Keratinocyte (primary cell): ENCODE measurements at places on chromosomes 4 and X. TPM values are rescaled to one million over a fixed set of nuclear protein-coding genes. Genes with fewer than 3 reads are reported as not detected.

DNA sequence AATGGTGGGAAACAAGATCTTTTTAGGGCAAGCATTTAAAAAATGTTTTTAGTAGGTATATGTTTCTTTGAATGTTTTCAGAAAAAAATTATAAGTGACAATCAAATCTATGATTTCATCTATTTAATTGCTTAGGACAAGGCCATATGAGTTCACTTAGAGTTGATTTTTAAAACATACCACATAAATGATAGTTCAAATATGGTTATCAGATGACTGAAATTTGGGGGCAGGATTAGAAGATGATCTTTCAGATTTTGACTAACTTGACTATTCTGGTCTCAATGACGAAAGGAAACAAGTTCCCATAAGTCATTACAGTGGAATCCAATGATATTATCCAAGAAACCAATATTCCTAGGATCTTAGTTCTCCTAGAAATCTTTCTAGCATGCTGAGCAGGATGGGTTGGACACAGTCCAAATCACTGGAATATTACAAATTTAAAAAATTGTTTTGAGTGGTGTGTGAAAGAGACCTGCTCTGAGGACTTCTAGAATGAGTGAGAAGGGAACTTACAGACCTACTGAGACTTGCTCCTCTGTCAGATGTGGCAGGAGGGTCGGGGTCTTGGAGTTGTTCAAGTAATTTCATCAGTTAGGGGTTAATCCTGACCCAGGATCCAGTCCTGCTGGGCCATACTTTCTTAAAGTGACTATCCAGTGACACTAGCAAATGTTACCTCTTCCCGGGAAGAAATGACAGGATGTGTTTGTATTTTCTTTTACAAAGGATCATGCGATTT is 20.0 kb downstream of the RHOH start:
- H3K4me1 ChIP-seq, result peaks cover 7% of the 10 kb centered on the region
- no peak overlapping the region for H3K27ac ChIP-seq
- no peak overlapping the region for H3K4me3 ChIP-seq
- no peak for DNase-seq
- H3K27me3 ChIP-seq, result no peaks in the 10 kb centered on the region

GRCh38 chr4:106690487-106690886 is 321.9 kb upstream of the GIMD1 start:
- no peaks in the 10 kb centered on the region for H3K36me3 ChIP-seq
- no peak overlapping the region for H3K4me3 ChIP-seq
- DNase-seq, result peak; percentile 15
- H3K27me3 ChIP-seq, result no peaks in the 10 kb centered on the region
- H3K27ac ChIP-seq, result no peak overlapping the region

DNA sequence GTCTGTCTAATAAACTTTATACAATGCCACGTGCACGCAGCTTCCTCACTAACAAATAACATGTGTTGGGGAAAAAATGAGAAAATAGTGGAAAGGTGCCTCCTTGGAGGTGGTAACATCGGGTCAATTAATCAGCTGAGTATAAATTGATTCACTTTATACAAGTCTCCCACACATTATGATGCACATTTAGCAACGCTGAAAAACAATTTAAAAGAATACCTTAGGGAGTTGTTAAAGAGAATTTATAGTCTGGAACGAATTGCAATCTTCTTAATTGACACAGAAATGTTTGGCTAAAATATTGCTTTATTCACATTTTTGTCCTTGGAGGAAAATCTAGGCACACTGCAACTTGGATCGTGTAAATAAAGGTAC is 84.2 kb downstream of the HPRT1 start:
- DNase-seq, result no peak
- H3K27me3 ChIP-seq, result no peaks in the 10 kb centered on the region
- H3K36me3 ChIP-seq, result no peaks in the 10 kb centered on the region
- H3K4me3 ChIP-seq, result no peak overlapping the region
- H3K27ac ChIP-seq, result no peak overlapping the region

Gene CCSER1
- polyA plus RNA-seq, result 1.2 to 1.4 TPM (median 1.2 TPM) in 3 replicates

GRCh38 chrX:76064825-76065224 is 108.0 kb upstream of the PBDC1 start:
- no peaks in the 10 kb centered on the region for H3K4me1 ChIP-seq
- H3K27me3 ChIP-seq, result no peaks in the 10 kb centered on the region
- H3K36me3 ChIP-seq, result no peaks in the 10 kb centered on the region
- no peak overlapping the region for H3K27ac ChIP-seq
- no peak for DNase-seq

Gene GPC3
- polyA plus RNA-seq, result 0.03 to 0.08 TPM in 2 of 3 replicates, not detected in the other

DNA sequence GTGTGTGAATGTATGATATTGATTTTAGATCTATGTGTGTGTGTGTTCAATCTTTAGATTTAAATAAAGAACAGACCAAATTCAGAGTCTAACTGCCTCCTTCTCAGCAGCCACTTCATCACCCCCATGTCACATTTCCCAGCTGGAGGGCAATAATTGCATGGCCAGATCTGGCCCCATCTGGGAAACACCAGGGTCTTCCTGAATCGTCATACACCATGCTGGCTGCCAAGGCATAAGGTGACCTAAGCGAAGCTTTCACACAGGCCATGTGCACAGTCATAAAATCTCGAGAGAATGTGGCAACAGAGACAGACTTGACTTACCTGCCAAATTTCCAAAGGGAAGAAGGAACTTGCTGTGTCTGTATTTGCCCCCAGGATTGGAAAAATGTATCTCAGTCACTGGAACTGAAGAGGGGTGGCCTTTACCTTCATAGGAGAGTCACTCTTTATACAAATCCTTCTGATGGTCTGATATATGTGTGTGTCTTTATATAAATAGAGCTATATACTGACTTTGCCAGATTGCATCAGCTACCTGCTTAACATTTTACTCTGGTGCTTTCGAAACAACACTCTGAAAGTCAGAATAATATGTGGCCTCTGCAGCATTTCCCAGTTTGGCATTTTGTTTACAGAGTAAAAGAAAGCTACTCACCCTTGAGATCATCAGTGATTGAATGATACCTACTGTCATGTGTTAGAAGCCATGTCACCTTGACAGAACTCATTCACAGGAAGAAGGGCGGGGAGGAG is at the start of gene PLAC1:
Gene PLAC1 (minus strand): TSS at position 470 of the 758 bp plus-strand sequence. CDS start 91,789 bp downstream, outside the sequence.
- DNase-seq, result no peak
- H3K27me3 ChIP-seq, result no peaks in the 10 kb centered on the region
- peaks cover 2% of the 10 kb centered on the region for H3K4me1 ChIP-seq
- no peak within 1 kb of the TSS for H3K27ac ChIP-seq

DNA sequence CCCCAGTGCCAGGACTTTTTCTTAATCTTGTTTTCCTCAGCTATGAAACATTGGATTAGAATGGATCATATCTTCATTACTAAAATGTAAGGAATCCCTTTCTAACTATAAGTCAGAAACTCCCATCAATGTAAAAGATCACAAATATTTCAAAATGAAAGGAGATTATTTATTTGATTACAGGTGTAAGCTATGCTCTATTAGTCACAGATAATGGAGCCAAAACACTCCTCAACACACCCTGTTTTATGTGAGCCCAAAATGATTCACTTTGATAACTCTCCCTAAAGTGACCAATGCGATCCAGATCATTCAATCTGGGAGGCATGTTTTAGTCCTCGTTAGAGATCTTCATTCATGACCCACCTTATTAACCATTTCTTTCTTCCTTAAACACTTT is 566.7 kb upstream of the TENM3 start:
- H3K4me3 ChIP-seq, result no peak overlapping the region
- H3K27me3 ChIP-seq, result no peaks in the 10 kb centered on the region
- no peak for DNase-seq
- no peaks in the 10 kb centered on the region for H3K36me3 ChIP-seq

Gene TSPAN6
- polyA plus RNA-seq, result 17.9 to 24.3 TPM (median 19.2 TPM) in 3 replicates

Gene IKBKG
- 15.1 to 19.9 TPM (median 16.5 TPM) in 3 replicates for polyA plus RNA-seq

Gene KDR
- polyA plus RNA-seq, result 0.03 TPM in 1 of 3 replicates, not detected in the others

Gene CRMP1
- 0.01 to 0.03 TPM in 2 of 3 replicates, not detected in the other for polyA plus RNA-seq

DNA sequence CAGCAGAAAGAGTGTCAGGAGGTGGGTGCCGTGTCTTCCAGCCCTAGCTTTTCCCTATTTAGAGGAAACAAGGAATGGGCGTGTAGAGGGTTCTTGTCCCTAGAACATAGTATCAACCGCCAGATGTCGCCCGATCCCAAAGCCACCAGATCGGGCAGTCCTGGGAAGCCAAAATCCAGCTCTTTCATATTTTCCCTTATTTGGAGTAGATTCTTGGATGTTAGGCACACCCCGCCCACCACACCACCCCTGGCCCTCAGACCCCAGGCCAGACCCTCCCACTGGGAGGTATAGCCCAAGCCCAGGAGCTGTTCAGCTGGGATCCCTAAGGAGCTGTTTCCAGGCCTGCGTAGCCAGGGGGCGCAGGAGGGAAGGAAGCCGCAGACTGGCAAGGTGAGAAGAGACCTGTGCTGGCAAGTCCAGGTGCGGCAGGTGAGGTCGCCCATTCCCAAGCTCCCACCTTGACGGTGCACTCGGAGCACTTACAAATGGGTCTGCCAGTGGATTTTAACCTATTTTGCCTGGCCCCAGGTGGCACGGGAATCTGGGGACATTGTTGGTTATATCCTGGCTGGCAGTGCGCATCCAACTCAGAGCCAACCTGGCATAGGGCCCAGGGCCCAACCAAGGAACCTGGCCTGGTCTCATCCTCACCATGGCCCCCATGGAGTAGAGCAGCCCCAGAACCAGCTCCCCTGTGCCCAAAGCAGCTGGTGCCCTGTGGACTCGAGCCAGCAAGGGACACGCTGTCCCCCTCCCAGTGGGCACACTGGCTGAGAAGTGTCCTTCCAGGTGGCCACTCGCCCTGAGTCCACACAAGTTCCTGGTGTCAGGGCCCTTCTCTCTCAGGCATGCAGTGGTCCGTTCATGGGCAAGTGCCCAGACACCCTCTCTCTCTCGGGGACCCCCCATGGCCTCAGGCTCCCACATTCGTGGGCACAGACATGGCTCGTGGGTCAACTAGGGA is 811 bp downstream of the FLNA start:
- peak overlapping the region; percentile 36 for H3K27ac ChIP-seq
- DNase-seq, result peak; percentile 45
- no peaks in the 10 kb centered on the region for H3K36me3 ChIP-seq
- no peaks in the 10 kb centered on the region for H3K27me3 ChIP-seq
- peaks cover 27% of the 10 kb centered on the region for H3K4me1 ChIP-seq

- no peak for DNase-seq
- peaks cover 5% of the 10 kb centered on the region for H3K4me1 ChIP-seq
- H3K27ac ChIP-seq, result no peak overlapping the region
- H3K36me3 ChIP-seq, result no peaks in the 10 kb centered on the region
Measured at GRCh38 chr4:1547856-1548826, 136.0 kb downstream of the FAM53A start.

GRCh38 chrX:74450803-74451449 is 29.6 kb downstream of the SLC16A2 start:
- no peak overlapping the region for H3K4me3 ChIP-seq
- peak; percentile 56 for DNase-seq
- H3K4me1 ChIP-seq, result peaks cover 53% of the 10 kb centered on the region
- H3K27me3 ChIP-seq, result peaks cover 2% of the 10 kb centered on the region
- no peaks in the 10 kb centered on the region for H3K36me3 ChIP-seq
- H3K27ac ChIP-seq, result peak overlapping the region; percentile 79

DNA sequence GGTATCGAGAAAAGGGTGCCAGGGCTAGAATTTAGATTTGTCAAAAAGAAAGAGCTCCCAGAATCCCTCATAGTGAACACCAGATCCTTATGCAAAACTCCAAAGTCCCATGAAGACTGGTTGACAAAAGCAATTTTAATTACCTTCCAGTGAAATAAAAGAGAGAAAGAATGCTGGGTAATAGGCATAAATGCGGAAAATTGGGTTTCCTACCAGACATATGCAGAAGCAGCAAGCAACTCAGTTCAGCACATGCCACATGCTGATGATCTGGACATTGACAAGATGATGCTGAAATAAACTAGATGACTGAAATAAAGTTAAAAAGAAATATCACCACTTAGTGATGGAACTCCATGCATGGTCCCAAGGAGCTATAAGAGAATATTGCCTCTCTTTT is 83.9 kb downstream of the KCNIP4 start:
- no peaks in the 10 kb centered on the region for H3K36me3 ChIP-seq
- no peaks in the 10 kb centered on the region for H3K27me3 ChIP-seq
- no peak overlapping the region for H3K27ac ChIP-seq
- H3K4me1 ChIP-seq, result no peaks in the 10 kb centered on the region

Gene ZFP92
- polyA plus RNA-seq, result 0.44 to 1.1 TPM (median 0.64 TPM) in 3 replicates

GRCh38 chr4:89619206-89619962 is 217.6 kb downstream of the SNCA start:
- no peaks in the 10 kb centered on the region for H3K27me3 ChIP-seq
- H3K4me3 ChIP-seq, result no peak overlapping the region
- no peak for DNase-seq
- no peaks in the 10 kb centered on the region for H3K36me3 ChIP-seq
- H3K4me1 ChIP-seq, result no peaks in the 10 kb centered on the region

Gene SPANXN3
- polyA plus RNA-seq, result not detected in 3 replicates

DNA sequence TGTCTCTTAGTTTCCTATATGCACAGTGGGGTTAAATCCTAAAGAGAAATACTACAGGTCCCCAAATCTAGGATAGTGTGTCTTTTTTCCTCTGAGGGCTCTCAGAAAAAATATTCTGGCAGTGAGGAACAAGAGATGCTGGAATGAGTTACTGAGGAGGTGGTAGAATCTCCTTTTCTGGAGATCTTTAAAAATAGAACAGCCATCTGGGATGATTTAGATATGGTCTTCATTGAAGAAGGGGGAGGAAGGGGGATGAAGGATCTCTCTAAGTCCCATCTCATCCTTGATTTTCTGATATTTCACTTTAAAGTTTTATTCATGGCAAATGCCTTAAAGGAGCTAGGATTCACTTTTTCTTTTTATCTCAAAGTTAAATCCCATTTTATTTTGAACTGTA is 235.0 kb downstream of the MAML3 start:
- no peak overlapping the region for H3K27ac ChIP-seq
- no peak overlapping the region for H3K4me3 ChIP-seq
- H3K4me1 ChIP-seq, result no peaks in the 10 kb centered on the region
- H3K36me3 ChIP-seq, result no peaks in the 10 kb centered on the region
- DNase-seq, result no peak

Gene FOXP3
- 0.05 to 0.12 TPM (median 0.06 TPM) in 3 replicates for polyA plus RNA-seq

Gene GLRB
- 0.77 to 1.0 TPM (median 0.80 TPM) in 3 replicates for polyA plus RNA-seq

- H3K36me3 ChIP-seq, result no peaks in the 10 kb centered on the region
- no peak overlapping the region for H3K27ac ChIP-seq
- no peak for DNase-seq
- H3K4me1 ChIP-seq, result no peaks in the 10 kb centered on the region
- H3K27me3 ChIP-seq, result no peaks in the 10 kb centered on the region
Measured at GRCh38 chr4:115053313-115053712, 60.1 kb downstream of the NDST4 start.

DNA sequence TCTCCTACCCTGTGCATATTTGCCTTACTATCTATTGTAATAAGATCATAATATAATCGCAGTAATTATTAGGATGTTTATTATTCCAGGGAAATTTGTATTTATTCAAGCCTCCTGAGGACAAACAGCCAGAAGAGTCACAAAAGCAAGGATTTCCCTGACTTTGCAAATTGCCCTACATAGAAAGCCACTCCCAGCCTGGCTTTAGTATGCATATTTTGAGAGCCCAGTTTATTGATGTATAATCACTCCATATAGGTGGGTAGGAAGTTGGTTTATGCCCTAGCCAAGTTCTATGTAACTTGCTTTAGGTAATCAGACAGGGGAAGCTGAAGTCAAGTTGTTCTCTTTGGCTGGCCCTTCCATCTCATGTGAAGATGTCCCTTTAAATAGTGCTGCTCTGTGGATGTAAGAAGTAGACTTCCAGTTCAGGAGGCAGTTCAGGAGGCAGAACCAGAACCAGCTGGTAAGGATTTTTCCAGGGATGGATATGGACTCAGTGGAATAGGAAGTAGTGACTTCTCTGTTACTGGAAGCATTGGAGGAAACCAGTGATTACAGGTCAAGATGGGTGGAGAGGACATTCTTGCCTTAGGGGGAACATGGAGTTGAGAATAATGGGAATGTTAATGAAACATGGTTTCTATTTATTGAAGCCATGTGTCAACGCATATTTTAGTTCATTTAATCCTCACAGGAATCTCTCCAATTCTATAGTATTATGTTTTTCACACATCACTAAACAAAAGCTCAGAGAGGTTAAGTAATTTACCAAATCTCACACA is 70.5 kb upstream of the KIT start:
- no peak overlapping the region for H3K4me3 ChIP-seq
- no peak overlapping the region for H3K27ac ChIP-seq
- no peaks in the 10 kb centered on the region for H3K27me3 ChIP-seq
- DNase-seq, result no peak
- no peaks in the 10 kb centered on the region for H3K36me3 ChIP-seq
